HFFc6 (cell line): ENCODE measurements at places on chromosomes 1 and 21. TPM values are rescaled to one million over a fixed set of nuclear protein-coding genes. Genes with fewer than 3 reads are reported as not detected.

The SPATA46 gene
- not detected in 2 replicates for total RNA-seq

DNA sequence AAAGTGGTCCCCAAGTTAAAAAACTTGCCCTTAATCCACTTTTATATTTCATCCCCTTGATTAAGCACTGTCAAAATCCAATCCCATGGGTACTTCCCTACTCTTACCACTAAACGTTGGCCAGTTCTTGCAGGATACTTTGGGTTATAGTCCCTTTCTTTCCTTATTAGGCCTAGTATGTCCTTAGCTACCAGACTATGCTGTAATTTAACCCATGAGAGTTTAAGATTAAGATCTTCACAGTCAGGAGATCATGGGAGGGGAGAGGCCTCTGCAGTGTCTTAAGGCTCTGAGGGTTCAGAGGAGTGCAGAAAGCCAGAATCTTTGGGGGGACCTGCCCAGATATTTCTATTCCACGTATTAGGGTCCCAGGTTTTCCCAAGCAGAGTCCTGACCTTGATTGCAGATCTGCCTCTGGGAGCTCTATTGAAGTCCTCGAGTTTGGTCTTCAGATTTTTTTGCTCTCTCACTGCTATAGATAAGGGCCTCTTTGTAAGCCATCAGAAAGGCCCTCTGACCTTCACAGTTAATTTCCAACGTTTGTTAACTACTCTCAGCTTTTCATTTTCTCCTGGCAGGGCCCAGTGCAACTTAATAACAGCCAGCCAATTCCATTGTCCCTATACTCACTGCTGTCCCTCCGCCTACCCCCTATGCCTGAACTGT is 9.0 kb upstream of the CGN start:
- DNase-seq = no peak

The MARK1 gene
- not detected in 3 replicates for total RNA-seq

The RSRP1 gene
- total RNA-seq = 63.5 to 84.3 TPM (median 66.9 TPM) in 3 replicates

- no peak for DNase-seq
Measured at GRCh38 chr1:193402037-193402436, 215.6 kb upstream of the B3GALT2 start.

The LGALS8 gene
- total RNA-seq = 29.6 to 37.5 TPM (median 37.0 TPM) in 3 replicates

- DNase-seq = peak; percentile 42
Measured at GRCh38 chr1:155307247-155307740, 1.4 kb upstream of the FDPS start.

The MFAP2 gene
- total RNA-seq = 31.8 and 47.5 TPM in 2 replicates
